ENCODE measurements at places on chromosomes 13 and 19. TPM values are rescaled to one million over a fixed set of nuclear protein-coding genes. Genes with fewer than 3 reads are reported as not detected.

ZNF222 gene
- total RNA-seq, result 1.8 TPM

DNA sequence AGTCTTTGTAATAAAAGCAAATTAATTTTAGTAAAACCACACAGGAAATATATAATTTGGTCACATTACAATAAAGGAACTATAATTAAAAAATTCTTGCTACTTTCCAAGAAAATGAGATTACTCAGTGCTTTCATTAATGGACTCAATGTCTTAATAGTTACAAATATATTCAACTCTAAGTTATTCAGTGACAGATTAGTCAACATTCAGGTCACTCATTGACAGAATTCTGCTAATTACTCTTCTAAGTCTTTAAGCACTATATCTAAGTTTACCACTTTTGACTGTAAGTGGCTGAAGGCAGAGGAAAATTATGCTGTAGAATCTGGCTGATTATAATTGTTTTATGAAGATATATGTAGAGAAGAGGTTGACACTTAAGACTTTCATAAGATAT is 1365.0 kb downstream of the EFNB2 start:
- no peak for DNase-seq

GRCh38 chr13:63209330-63210017 is 1793.8 kb upstream of the PCDH20 start:
- no peak for DNase-seq

DNA sequence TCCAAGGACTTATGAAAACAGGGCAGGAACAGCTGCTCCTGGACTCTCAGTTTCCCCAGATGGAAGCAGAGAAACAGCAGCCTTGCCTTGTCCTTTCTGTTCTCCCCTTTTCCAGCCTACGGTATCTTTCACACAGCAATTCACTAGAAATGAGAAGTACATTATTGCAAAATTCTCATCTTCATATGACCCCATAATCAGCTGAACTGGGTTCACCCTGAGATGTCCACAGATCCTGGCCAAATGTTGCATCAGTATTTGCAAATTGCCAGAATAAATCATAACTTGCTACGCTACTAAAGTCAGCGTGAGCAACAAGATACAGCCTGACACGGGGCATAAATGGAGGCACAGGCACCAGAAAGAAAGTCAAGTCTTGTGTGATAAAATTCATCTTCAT is 16.1 kb downstream of the VSTM1 start:
- no peak for DNase-seq

GRCh38 chr19:1624458-1624857 is 19.2 kb upstream of the UQCR11 start:
- no peak for DNase-seq

FAM216B gene
- total RNA-seq, result not detected

- DNase-seq, result no peak
These were observed 184.9 kb downstream of the TM9SF2 start for GRCh38 chr13:99686157-99686572.

RGL3 gene
- total RNA-seq, result 43.6 TPM

GRCh38 chr13:107964395-107964794 is 250.9 kb downstream of the LIG4 start:
- DNase-seq, result no peak

DNA sequence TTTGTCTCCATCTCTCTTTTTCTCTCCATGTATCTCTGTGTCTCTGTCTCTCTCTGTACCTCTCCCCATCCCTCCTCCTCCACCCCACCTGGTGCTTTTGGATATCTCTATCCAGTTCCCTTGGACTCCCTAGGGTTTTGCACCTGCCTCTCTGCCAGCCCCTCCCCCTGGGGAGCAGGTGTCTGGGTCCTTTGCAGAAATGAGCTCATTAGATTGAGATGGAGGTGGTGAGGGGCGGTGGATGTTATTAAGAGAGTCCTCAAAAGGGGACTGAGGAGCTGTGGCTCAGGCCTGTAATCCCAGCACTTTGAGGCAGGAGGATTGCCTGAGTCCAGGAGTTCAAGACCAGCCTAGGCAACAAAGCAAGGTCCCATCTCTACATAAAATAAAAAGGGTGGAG is 2.1 kb downstream of the KCNN4 start:
- DNase-seq, result no peak

ADM5 gene
- 2.8 TPM for total RNA-seq

DNA sequence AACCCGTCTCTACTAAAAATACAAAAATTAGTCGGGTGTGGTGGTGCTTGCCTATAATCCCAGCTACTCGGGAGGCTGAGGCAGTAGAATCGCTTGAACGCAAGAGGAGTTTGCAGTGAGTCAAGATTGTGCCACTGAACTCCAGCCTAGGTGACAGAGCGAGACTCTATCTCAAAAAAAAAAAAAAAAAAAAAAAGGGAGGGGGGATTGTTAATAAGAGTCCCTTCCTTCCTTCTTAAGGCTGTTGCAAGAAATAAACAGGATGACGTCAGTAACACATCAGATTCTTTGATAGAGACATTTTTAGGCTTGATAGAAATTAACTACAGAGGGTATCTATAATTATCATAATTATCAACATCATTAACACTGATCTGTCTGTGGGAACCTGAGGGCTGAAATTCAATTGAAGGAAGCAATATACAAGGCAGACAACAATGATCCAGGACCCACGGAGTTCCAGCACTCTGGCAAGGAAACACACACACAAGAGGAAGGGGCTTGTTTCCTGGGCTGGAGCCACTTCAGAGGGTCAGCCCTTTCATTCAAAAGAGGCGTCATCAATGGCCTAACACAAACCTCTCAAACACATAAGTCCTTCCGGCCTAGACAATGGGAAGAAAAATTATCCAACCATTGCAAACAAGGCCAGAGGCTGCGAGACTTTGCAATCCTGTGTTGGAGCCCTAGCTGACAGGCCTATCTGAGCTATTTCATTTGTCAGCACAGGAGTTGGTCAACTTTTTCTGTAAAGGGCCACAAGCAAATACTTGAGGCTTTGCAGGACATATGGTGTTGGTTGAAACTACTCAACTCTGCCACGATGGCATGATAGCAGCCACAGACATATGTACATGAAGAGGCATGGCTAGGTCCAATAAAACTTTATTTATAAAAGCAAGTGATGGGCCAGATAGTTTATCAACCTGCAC is 105.2 kb downstream of the INSR start:
- DNase-seq, result no peak

- DNase-seq, result no peak
These were observed 81.4 kb downstream of the ALOX5AP start for GRCh38 chr13:30816736-30817135.

GRCh38 chr19:12260236-12260635 is 34.4 kb downstream of the ZNF44 start:
- no peak for DNase-seq

- no peak for DNase-seq
These were observed 20.7 kb upstream of the TINCR start for GRCh38 chr19:5588441-5588840.

TUBA3C gene
- not detected for total RNA-seq

- DNase-seq, result no peak
These were observed 30.1 kb downstream of the LIG4 start for GRCh38 chr13:108185223-108185622.

- DNase-seq, result no peak
These were observed 21.0 kb downstream of the LMO7 start for GRCh38 chr13:75657111-75657510.

PPFIA3 gene
- total RNA-seq, result 2.7 TPM

ATP7B gene
- total RNA-seq, result 6.8 TPM

DNA sequence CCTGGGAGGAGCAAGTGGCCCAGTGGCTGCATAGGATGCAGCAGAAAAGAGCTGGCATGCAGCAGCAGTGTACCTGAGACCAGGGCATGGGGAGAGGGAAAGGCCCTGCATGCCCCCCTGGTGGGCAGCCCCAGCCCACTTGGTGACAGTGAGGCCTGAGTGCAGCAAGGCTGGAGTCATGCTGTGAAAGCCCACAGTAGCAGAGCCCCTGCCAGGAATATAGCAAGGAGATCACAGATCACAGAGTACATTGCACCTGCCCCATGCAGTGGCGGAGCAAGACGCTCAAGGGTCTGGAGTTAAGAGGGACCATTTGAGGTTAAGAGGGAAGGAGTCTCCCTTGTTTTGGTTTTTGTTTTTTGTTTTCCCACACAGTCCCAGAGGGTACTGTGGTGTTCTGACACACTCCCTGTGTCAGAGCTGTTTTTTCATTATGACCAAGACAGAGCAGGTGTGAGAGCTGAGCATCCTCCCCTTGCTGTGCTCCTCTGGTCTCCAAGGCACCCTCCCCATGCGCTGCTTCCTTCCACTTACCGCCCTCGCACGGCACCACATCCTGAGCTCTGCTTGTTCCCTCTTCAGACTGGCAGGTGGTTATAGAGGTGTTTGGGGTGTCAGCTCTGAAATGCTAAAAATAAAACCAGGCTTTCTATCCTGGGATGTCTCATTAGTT is 85.0 kb upstream of the UBL3 start:
- no peak for DNase-seq

- DNase-seq, result peak; percentile 30
These were observed 30.3 kb downstream of the CRYL1 start for GRCh38 chr13:20495087-20496023.

GRCh38 chr13:51663973-51664957 is 80.0 kb downstream of the WDFY2 start:
- no peak for DNase-seq

IFNL1 gene
- not detected for total RNA-seq

FLT3 gene
- total RNA-seq, result 1.1 TPM

DNA sequence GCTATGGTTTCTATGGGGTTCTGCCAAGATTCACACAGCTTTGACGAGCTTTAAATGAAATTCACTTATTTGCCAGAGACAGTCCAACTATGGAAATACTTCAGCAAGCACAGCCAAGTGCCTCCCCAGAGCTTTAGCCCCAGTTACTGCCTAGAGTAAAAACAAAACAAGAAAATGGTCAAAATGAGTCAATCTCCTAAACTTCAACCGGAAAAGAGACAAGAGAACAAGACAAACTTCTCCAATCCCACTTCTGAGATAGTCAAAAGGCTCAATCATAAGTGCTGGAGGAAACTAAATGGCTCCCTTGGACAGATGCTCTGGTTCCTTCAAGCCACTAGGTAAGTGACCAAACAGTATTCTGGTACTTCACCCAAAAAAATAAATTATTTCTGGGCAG is 65.8 kb downstream of the KATNAL1 start:
- DNase-seq, result no peak

- DNase-seq, result no peak
These were observed 43.0 kb downstream of the RB1 start for GRCh38 chr13:48346583-48346982.

- no peak for DNase-seq
These were observed 25.0 kb downstream of the SH3GL1 start for GRCh38 chr19:4375164-4376027.

FFAR3 gene
- total RNA-seq, result not detected

GRCh38 chr19:13974073-13974472 is 21.8 kb downstream of the DCAF15 start:
- no peak for DNase-seq

CCDC169 gene
- total RNA-seq, result not detected

SERP2 gene
- total RNA-seq, result 3.9 TPM

C5AR1 gene
- total RNA-seq, result 37.6 TPM

DNA sequence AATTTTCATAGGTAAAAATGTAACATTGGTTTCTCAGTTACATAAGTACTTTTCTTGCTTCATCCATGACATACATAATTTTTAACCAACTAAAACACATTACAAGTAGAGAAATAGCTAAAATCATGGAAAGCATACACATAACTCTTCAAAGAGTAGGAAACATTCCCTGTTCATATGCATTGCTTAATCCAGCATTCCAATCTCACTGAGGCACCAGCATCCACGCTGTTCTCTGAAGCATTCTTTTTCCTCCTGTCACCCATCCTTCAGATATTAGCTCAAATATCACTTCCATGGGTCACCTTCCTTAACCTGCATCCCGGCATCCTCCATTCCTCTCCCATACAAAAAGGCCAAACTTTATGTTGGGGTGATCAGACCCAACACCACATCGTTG is 79.1 kb downstream of the ZNF254 start:
- DNase-seq, result no peak

GRCh38 chr19:6062274-6062673 is 48.0 kb downstream of the RFX2 start:
- peak; percentile 52 for DNase-seq

GRCh38 chr13:52945348-52945747 is 83.3 kb upstream of the OLFM4 start:
- DNase-seq, result no peak

- no peak for DNase-seq
These were observed 3.4 kb downstream of the CCNE1 start for GRCh38 chr19:29815231-29815630.

DNA sequence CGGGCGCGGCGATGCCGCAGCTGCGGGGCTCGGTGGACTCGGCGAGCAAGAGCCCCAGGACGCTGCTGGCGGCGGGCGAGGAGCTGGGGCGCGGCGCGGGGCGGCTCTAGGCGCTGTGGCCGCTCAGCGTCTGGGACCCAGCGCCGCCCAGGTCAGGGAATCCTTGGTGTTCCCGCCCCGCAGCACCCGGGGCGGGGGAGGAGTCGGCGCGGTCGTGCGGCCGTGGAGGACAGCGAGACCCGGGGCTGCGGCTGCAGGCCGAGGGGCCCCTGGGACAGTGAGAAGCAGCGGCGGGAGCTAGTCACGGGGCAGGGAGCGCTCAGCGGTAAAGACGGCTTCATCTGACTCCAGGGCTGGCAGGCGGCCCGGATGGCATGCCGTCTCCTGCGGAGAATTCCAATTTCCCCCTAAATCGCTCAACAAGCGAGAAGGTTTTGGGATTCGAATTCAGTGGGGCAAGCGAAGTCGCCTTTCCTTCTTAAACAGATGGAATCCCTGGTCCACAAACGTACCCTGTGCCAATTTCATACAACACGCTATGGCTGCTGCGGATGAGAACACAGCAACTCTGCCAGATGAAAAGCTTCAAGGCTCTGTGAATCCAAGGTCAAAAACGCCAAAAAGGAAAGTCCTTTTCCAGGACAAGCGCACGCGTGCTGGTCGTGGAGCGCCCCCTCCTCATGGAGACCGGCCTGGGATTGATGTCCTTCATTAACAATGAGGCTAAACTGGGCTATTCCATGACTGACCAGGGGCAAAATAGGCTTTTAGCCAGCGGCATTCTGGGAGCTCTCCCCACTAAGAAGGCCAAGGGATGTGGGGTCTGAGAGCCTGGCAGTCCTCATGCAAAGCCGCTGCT is 4.2 kb upstream of the ZSCAN4 start:
- DNase-seq, result no peak

CD177 gene
- total RNA-seq, result not detected

SPRED3 gene
- total RNA-seq, result 4.1 TPM

DNA sequence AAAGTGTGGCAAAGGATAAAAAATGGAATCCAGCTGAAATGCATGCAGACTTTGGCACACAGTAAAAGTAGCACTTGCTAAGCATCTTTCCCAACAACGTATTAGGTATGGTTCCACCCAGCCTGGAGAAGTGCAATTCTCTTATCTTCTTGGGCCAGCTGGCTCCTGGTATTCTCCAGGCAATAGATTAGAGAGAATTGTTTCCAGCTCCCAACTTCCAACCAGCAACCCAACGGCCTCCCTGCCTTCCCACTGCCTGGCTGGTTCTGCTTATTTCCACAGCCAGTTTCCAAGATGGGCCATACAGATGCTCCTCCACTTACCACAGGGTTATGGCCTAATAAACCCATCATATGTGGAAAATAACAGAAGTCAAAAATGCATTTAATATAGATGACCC is 133.4 kb downstream of the OXGR1 start:
- no peak for DNase-seq

- no peak for DNase-seq
These were observed 214.5 kb downstream of the TEX29 start for GRCh38 chr13:111534751-111535522.
